CD8-positive, alpha-beta T cell (primary cell): ENCODE measurements at places on chromosomes 1 and 21.
A peak's percentile ranks its signal among the peaks of the same experiment; 100 is the strongest.

DNA sequence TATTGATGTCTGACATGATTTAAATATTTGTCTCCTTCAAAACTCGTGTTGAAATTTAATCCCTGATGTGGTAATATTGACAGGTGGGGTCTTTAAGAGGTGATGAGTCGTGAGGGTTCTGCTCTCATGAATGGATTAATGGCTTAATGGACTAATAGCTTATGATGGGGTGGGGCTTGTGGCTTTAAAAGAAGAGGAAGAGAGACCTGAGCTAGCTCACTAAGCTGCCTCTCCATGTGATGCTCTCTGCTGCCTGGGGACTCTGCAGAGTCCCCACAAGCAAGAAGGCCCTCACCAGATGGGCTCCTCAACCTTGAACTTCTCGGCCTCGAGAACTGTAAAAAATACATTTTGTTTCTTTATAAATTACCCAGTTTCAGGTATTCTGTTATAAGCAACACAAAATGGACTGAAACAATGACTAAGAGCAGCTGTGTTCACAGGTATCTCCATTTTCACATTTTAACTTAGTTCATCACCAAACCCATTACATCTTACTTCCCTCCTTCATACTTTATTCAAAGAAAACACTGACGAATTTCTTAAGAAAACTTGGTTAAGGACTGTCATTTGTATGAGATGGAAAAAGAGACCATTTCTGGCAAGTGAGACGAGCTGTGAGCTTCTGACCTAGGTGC, 12.1 kb upstream of the AIM2 start:
- DNase-seq = no peak

GRCh38 chr21:17848228-17848627, 29.1 kb upstream of the C21orf91 start:
- DNase-seq = no peak

- DNase-seq = no peak
These were observed 82.8 kb upstream of the ATP1A1 start for GRCh38 chr1:116290085-116290705.

DNA sequence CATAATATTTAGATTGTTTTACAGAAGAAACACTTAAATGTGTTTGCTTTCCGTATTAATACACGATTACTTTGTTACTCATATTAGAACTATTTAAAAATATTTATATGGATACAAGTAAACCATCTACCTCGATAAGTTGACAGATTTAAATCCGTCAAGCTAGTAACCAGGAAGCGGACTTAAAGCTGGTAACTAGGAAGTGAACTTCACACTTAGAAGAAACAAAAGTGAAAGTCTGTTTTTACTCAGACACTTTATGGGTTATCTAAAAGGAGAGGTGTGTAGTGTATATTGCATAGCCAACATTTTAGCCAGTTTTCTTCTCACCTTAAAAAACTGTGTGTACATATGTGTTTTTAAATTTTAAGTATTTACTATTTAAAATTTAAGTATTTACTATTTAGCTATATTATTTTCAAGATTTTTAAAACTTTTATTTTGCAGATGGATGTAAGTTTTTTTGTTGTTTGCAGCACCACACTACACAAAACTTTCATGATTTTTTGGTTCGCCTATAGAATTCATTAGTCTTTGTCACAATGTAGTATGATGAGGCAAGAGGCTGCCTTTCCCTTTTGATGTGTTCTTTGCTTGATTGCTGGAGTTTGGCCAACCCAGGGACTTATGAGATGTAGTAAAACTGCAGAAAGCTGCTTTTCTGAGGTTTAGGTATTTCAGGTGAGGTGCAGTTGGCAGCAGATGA, 2.7 kb downstream of the USP25 start:
- peak; percentile 74 for DNase-seq

GRCh38 chr1:210523830-210524229, 195.1 kb downstream of the HHAT start:
- DNase-seq = no peak

DNA sequence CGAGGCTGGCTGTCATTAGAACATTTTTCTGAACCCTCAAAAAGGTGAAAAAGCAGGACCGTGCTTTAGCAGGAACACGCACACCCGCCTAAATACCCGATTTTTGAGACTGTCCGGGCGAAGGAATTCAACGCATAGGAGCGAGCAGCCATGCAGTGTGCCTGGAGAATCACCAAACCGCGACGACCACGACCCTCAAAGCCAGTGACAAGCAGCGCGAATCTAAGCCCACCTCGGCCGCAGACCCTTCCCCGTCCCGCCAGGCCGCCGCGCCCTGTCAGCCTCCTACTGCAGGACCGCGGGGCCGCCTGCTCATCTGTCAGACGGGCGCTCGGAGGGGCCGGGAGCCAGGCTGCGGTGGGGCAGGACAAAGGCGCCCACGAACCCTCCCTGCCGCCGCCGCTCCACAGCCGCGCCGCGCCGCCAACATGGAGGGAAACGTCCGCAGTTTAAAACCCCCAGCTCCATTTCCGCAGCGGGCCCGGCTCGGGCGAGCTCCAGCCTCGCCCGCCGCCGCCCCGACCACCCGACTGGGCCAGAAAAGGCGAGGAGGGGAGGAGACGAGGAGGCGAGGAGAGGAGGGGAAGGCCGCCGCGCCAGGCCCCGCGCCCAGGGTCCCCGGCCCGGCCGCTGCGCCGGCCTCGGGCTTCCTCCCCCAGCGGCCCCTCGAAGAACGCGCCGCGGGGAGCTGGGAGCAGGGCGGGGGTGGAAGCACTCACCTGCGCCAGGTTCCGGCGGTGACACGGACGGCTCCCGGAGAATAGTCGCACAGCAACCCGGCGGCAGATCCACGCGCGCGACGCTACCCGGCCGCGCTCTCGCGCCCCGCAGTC, at the start of gene LBR:
Gene LBR (minus strand): TSS at position 804 of the 833 bp plus-strand sequence. CDS start 3,963 bp downstream, outside the sequence.
- no peak for DNase-seq
